ENCODE measurements at places on chromosomes 6 and 20.

DNA sequence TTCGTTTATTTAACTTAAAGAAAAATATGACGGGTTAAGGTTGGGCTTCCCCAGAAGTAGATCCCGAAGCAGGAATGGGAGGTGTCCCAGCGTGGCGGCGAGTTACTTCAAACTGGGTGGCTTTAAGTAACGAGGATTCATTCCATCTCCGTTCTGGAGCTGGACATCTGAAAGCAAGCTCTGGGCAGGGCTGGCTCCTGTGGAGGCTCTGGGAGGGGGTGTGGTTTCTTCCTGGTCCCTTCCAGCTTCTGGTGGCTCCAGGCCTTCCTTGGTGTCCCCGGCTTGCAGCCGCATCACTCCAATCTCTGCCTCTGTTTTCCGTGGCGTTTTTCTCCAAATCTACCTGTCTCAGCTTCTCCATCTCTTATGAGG lies 47.3 kb upstream of the BHLHE23 start:
- DNase-seq = peak; percentile 1

DNA sequence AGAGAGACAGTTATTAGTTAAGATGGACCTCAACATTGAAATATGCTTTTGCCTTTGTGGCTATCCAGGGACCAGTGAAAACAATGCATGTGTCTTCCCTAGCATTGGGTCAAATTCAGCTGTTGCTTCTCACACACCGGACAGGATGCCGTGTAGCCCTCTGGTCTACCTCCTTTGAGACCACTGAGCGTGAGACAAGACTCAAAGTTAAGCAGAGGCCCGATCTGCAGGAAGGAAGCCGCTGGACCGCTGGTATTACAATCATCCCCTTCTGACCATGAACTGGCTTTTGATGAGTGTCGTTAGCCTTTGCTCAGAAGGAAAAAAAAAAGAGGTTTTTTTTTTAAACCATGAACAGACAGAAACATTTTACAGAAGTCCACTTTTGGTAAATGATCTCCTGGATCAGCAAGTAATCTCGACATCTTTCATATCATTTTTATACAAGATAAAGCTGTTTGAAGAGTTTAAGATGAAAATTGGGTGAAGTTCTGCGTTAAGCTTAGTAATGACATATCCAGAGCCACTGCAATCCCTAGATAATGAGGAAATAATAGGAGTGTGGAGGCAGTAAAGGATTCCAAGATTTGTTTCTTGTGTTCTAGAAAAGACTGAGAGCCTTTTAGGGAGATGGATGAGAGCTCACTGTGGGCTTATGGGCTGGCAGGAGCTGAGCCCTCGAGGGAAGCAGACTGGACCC lies 622.8 kb downstream of the QKI start:
- no peak for DNase-seq

DNA sequence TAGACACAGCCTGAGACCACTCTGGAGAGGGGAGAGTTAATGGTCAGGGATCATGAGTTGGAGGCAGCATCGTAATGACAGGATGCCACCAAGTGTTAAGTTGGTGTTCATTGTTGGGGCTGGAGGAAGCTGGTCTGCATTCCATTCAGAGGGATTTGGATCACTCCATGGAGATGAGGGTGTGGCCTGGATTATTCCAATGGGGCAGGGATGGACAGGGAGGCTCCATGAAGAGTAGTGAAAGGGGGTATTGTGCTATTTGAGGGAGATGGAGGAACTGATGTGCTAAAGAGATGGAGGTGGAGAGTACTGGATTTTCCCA lies 1.1 kb downstream of the SAPCD1 start:
- no peak for DNase-seq

DNA sequence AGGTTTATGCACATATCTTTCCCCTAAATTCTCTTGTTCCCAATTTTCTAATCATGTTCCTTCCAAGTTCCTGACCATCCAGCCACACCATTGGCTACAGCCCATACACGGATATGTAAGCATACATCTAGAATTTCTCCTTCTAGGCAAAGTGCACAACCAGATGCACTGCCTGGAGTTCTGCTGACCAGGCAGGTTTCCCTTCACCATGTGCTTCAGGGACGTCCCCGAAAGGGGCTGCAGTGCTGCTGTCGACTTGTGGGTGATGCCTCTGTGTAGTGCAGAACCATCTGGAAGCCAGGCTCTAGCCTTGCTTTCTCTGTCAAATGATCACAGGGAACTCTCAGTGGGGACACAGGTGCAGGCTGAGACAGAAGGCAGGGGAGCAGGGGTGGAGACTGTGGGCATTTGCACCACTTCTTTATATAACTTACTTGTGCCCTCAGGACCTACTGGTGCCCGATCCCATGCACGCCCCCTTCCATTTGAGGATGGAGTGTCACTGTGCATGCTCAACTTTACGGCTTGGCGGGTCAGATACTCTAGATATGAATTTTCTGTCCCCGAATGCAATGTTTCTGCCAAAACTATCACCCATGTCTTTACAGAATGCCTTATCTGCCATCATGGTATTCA lies 37.5 kb upstream of the SMOC2 start:
- peak; percentile 22 for DNase-seq

DNA sequence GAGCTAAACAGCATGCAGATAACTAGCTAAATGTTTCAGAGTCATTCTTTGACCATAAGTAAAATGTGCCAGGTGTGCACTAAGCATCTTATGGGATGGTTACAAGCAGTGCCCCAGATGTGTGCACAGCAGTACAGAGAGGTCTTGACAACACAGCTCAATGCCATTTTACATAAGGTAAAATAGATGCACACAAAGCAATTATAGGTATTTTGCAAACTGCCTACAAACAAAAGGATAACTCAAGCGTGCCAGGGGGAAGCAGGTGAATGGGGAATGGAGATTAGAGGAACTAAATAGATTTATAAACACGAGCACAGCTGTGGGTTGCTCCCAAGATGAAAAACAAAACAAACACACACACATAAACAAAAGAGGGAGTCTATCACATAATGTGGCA lies 64.8 kb downstream of the SLC2A10 start:
- no peak for DNase-seq
